NCI-H524 (cell line): ENCODE measurements at places on chromosomes 6 and 20.
A peak's percentile ranks its signal among the peaks of the same experiment; 100 is the strongest.

DNA sequence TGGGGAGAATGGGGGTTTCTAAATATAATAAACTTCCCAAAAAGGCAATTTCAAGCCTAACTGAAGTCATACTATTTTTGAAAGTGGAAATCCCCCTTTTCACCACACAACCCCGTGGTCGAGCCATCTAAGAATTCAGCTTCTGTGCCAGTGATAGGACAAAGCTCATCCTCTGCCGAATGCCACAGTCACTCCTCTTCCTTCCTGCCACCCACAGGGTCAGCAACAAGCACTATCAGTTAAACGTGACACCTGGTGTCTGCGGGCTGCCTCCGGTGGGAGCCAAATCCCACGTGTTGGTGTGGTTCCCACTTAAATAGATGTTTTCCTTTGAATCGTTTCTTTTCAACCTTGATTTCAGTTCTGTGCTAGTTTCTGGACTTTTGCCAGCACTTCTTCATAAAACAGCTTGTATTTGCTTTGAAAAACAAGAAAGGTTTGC lies 60.7 kb downstream of the TNFAIP3 start:
- no peak for DNase-seq

DNA sequence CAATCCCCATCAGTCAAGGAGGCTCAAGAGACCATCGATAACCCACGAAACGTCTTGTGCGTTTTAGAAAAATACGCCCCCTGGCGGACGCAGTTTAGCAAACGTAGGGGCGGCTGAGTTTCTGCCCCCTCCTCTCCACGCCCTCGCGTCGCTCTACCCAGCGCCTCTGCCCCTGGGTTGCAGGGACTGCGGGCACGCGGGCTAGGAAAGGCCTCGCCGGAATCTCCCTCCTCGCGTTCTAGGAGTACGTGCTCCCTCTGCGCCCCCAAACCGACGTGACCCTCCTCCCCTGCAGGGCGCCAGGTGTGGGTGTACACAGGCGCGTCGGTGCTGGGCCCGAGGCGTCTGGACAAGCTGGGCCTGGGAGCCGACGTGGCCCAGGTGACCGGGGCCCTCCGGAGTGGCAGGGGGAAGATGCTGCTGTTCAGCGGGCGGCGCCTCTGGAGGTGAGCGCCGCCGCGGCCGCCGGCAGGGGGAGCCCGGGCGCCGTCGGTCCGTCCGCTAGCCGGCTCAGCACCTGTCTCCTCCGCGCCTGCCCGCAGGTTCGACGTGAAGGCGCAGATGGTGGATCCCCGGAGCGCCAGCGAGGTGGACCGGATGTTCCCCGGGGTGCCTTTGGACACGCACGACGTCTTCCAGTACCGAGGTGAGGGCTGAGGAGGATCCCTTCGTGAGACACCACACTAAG lies 5.3 kb downstream of the MMP9 start:
- peak; percentile 82 for DNase-seq

- no peak for DNase-seq
Observed at GRCh38 chr6:18422136-18422535, 35.0 kb downstream of the RNF144B start.

DNA sequence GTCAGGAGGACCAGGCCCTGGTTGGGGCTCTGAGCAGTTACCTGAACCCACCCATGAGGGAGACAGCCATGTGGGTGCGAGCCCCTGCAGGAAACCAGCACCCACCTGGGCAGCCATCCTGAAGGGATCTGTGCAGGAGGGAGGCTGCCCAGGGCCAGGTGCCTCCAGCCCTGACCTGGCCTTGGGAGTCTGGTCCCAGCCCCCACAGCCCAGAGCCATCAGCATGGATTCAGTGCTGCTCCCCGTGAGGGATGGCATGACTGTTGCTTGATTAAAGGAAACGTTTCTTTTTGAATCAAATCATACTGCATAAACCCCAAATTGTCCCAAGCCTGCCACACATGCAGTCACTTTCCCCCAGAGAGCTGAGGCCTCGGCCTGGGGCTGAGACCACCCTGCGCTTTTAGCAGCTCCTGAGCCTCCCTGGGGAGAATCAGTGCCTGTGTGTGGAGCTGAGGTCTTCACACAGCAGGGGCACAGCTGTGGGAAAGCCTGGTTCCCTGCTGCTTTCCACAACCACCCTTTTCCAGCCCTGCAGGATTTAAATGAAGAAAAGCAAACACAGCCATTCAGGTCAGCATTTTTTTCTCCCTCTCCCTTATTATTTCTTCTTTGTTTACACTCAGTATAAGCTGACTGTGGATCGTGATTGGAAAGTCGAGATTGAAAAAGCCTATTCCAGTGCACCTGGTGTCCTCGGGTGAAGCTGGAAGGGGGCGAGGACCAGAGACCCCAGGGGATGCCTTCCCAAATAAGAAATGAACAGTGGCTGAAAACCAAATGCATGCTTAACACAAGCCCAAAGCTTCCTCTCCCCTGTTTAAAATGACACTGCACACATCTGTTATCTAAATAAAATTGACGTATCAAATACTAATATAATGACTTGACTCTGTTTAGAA lies 283.9 kb downstream of the SMOC2 start:
- DNase-seq: no peak

- DNase-seq: peak; percentile 91
Observed at GRCh38 chr6:14945461-14946185, 300.2 kb upstream of the JARID2 start.

- no peak for DNase-seq
Observed at GRCh38 chr20:24199501-24199900, 210.9 kb upstream of the GGTLC1 start.

GRCh38 chr20:25484911-25485511 lies 77.5 kb downstream of the GINS1 start:
- DNase-seq: no peak

DNA sequence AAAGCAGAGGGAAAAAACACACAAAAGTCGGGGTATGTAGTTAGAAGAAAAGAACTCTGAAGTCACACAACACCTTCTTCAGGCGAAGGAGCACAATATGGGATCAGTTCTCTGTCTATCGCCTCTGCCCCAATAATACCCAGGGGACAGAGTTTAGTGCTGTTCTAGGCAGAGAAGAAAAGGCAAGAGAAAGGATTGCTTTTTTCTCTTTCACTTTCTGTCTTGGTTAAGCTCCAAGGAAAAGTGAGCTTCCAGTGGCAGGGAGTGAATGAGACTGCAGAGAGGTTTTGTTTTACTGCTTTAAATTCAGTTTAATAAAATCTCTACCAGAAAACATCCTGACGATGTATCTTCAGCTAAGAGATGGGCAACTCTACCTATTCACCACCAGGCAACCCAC lies 86.6 kb upstream of the STXBP5 start:
- no peak for DNase-seq

DNA sequence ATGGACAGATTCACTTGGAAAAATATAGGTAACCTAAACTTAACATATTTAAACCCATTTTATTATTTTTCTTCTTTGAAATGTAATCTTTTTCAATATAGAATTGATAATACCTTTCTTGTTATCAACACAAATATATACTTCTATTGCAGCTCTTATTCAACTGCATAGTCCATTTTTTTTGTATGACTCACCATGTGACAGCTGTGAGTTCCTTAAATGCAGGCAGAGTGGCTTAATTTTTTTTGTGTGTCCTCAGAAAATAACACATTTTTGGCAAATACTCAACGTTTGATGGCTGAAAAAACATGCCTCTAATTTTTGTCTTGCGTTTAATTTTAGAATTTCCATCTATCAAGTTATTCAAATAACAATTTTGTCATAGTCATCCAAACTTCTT lies 454.8 kb downstream of the PHF3 start:
- DNase-seq: no peak

GRCh38 chr6:991192-991591 lies 298.3 kb upstream of the EXOC2 start:
- DNase-seq: no peak
